Stimulated activated CD4-positive, alpha-beta T cell treated with anti-CD3 and anti-CD28 coated beads, Interleukin-4, amount 100 ng/mL, for 24 hours (primary cell): ENCODE measurements at places on chromosomes 6 and 20.

DNA sequence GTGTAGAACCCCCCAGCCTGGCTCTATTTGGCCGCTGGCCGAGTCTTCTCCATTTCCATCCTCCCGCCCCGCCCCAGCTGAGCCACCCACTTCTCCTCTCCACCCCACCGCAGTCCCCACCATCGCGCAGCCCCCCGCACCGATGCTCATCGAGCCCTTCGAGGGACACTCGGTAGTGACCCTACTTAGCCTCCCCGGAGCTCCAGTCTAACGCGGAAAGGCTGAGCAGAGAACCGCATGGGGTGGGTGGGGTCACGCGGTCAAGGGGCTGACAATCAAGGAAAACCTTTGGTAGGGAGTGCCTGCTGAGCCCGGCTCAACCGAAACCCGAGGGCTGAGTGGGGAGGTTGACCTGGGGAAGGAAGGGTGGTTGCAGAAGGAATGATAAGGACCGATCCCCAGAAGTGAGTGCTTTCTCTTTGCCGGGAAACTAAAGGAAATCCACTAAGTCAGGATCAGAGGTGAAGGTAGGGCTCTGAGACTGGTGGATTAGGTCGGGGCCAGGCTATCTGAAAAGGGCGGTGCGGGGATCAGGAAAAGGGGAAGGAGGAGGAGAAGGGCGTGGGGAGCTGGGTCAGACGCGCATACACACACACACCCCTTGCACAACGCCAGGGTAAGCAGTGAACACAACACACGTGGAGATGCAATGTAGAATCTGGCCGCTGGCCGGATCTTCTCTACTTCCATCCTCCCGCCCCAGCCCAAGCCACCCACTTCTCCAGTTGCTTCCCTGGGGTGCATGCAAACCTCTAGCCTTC lies 49.8 kb downstream of the CPXM1 start:
- DNase-seq, result no peak

DNA sequence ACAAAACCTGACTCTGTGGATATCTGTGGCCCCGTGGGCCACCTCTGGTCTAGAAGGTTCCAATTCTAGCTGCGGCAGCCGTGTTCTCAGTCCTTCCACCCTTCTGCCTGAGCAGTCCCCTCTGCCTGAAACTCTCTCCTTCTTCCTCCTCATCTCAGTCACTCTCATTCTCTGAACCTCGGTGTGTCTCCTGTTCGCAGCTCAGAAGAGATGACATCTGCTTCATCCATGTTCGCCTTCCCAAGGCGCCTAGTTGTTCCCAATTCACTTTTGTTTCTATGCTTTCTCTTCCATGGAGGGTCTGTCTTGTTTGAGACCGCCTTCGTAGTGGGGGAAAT lies 95.5 kb downstream of the CEBPB start:
- no peak for DNase-seq

- DNase-seq, result no peak
These were observed 37.5 kb upstream of the SMOC2 start for GRCh38 chr6:168403370-168404005.

GRCh38 chr6:52125139-52125538 lies 37.7 kb upstream of the PKHD1 start:
- DNase-seq, result no peak

DNA sequence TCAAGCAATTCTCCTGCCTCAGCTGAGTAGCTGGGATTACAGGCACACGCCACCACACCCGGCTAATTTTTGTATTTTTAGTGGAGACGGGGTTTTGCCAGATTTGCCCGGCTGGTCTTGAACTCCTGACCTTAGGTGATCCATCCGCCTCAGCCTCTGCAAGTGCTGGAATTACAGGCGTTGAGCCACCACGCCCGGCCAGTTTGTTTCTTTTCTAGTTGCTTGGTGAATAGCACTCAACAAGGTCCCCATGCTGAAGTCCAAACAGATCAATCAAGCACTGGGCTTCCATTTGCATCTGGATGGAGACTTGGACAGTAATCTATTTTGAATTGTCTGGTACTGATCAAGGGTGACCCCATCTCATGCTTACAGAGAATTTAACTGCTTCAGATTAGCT lies 108.9 kb upstream of the FOXO3 start:
- no peak for DNase-seq

- DNase-seq, result no peak
These were observed 125.0 kb downstream of the SIM1 start for GRCh38 chr6:100339574-100340255.

GRCh38 chr20:46430921-46431712 lies 24.7 kb upstream of the ELMO2 start:
- no peak for DNase-seq

DNA sequence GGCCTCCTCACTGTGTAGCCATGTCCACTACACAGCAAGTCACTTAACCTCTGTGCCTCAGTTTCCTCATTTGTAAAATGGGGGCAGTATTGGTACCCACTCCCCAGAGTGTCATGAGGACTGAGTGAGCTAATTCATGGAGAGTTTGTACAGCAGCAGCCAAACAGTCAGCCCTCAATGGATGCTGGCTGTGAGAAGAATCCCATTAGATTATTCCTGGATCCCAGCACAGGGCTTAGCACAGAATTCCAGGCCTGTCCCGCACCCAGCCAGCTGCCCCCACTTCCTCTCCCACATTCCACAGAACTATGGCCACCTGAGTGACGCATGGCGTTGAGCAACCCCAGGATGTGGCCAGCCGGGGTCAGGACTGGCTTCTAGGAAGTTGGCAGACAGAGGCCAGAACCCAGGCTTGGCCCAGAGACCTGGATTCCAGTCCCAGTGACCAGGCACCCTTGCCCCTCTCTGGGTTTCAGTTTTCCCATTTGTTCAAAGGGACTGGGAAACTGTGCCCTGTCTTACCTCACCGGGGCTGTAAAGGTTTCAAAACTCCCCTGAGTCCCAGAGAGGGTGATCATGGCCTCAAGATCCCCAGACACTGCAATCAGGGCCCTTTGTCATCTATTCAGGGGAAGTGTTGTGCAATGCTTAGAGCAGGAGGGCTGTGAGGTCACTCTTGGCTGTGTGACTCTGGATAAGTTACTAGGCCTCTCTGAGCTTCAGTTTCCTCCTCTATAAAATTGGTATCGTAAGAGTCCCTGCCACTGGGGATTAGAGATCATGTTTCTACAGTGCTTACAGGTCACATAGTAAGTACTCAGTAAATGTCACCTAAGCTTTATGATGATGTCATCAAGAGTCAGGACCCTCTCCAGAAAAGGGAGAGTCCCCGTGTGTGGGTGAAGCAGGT lies 3.0 kb upstream of the TGM2 start:
- no peak for DNase-seq

DNA sequence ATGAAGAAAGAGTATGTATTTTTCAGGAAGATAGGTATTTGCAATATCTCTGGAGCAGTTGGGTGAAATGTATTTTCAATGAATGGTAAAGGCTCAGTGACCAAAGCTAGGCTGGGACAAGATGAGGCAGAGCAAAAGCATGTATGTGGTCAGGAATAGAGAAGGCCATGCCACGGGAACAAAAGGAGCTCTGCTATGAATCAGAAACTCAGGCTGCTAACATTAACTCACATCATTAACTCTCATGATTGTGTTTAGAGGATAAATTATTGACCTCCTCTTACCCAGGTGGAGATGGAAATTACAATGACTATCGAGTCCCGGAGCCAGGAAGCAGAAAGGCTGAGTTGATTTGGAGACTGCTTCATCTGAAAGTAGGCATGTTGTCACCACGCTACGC lies 220.2 kb downstream of the FUT9 start:
- no peak for DNase-seq

GRCh38 chr6:111824608-111825337 lies 48.5 kb downstream of the FYN start:
- no peak for DNase-seq

DNA sequence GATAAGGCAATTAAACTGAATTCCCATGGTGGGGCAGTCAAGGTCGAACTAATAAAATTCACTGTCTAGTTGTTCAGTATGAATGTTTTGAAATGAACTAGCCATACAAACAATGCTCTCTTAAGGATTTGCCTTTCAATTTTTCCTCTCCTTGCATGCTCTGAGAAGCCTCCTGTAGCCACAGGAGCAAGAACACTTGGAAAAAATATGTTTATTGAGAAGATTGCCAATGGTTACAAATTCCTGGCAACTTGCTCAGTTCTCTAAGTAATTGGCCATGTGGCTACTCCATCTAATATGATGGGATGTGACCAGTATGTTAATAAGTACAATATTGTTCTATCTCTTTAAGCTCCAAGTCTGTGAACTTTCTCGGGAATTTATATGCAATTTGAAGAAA lies 49.4 kb downstream of the FUT9 start:
- DNase-seq, result no peak

GRCh38 chr20:50312682-50313521 lies 122.3 kb downstream of the CEBPB start:
- DNase-seq, result no peak

- peak; percentile 36 for DNase-seq
These were observed 21.8 kb upstream of the NAA20 start for GRCh38 chr20:19995220-19995863.
